ENCODE measurements at places on chromosomes 16 and 17. TPM values are rescaled to one million over a fixed set of nuclear protein-coding genes. Genes with fewer than 3 reads are reported as not detected.

GRCh38 chr16:19118938-19119431, 5.2 kb downstream of the ITPRIPL2 start:
- no peak for DNase-seq

DNA sequence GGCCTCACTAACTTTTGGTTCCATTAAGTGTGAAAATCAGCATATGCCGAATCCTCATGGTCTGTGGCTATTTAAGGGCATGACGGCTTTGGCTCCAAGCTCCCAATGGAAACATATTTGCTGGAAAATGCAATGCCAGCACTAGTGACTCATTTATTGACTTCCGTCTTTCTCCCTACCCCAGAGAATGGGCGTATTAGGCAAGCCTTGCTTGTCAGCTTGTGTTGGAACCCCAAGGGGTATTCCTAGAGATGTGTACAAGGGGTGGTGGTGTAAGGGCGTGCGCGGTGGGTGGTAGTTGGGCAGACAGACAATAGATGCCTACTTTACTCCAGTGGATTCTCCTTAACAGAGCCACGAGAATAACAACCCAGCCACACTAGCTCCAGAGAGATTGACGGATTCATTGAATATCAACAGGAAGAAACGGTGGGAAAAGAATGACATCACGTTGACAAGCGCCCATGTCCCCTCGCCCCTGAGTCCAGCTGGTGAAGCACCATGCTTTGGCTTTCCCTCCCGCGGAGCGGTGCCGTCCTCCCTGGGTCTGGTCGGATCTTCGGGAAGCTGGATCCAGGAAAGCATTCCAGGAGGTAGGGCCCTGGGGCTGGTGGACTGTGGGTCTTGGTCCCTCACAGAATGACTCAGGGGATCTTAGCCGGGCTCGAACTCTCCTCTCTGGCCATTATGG, 10.3 kb downstream of the CD300LB start:
- DNase-seq = peak; percentile 5

DNA sequence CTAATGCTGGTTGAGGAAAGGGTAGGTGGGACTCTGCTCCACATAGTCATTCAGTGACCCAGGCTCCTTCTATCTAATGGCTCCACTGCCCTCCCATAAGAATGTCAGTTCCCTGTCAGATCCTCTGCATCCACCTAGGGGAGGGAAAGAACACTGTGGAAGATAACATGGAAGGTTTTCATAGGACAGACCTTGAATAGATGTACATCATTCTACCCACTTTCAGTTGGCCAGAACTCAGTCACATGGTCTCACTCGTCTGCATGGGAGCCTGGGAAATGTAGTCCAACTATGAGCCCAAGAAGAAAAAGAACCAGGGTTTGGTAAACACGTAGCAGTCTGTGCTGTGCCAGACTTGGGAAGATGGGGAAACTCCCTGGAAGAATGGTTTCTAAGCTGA, 27.1 kb upstream of the SCNN1B start:
- DNase-seq = peak; percentile 5

KREMEN2 gene
- not detected for total RNA-seq

TNP2 gene
- total RNA-seq = not detected

MYH11 gene
- total RNA-seq = under 0.01 TPM

GDPD3 gene
- 1.4 TPM for total RNA-seq

GRCh38 chr16:31148281-31148728, 1.6 kb downstream of the PRSS36 start:
- DNase-seq = no peak

GRCh38 chr17:43820759-43821158, 12.2 kb downstream of the MPP3 start:
- no peak for DNase-seq

Data from dermis microvascular lymphatic vessel endothelial cell (primary cell).